Neural crest cell (in vitro differentiated cells): ENCODE measurements at places on chromosomes 13 and 19. TPM values are rescaled to one million over a fixed set of nuclear protein-coding genes. Genes with fewer than 3 reads are reported as not detected.

DNA sequence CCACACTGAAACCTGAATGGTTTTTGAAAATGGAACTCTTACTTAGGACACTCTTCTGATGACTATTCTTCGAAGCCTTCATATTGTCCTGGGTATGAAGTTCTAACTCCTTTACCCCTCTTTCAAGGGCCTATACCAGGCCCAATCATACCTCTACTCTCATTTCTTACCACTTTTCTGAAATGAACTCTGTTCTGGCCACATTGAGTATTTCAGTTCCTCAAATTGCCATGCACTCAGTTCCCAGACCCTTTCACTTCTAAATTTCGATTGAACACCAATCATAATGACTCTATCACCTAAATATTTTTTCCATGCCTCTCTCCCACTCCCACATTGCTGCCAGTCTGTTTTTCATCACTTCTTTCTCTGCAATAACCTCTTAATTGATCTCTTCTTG lies 53.7 kb downstream of the LACC1 start:
- no peak for DNase-seq

GPR4 gene
- not detected in 2 replicates for total RNA-seq

GRCh38 chr19:7748756-7749155 lies 1.4 kb upstream of the CD209 start:
- no peak for DNase-seq

GRCh38 chr13:33797622-33798021 lies 20.3 kb upstream of the RFC3 start:
- DNase-seq = no peak

- DNase-seq = no peak
Measured at GRCh38 chr13:22077205-22077683, 406.4 kb downstream of the FGF9 start.

DNA sequence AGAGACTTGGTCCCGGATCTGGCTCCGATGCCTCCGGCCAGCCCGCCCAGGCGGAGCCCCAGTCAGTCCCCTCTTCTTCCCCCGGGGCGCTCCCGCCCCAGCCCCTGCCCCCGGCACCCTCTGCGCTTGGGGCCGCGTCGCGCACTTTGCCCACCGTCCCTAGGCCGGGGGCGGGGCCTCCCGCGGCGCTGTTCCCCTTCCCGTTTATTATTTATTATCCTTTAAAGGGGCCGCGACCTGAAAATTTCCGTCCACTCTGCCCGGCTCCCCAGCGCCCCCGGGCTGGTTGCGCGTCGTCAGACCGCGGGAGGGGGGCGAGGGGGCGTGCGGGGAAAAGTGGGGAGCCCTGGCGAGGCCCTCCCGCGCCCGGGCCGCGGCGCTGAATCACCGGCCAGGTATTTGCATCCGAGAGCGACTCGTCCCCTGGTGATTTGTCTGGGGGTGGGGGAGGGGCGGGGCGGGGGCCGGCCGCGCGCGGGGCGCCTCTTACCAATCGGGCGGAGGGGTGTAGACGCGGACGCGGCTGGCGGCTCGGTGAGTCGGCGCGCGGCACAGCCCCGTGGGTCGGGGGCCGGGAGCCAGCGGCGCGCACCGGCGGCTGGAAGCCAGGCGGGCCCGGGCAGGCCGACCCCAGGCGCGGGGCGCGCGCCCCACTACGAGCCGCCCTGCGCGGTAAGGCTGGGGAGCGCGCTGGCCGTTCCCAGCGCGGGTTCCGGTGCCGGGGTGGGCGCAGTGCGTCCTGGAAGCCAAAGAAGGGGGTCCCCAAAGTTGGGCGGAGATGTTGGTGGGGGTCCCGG lies at the start of gene ARID3A:
Gene ARID3A (plus strand): TSS at position 510 of the 797 bp plus-strand sequence. CDS start 3,494 bp downstream, outside the sequence.
- DNase-seq = peak; percentile 78
